MM.1S (cell line): ENCODE measurements at places on chromosomes 11 and 22.

DNA sequence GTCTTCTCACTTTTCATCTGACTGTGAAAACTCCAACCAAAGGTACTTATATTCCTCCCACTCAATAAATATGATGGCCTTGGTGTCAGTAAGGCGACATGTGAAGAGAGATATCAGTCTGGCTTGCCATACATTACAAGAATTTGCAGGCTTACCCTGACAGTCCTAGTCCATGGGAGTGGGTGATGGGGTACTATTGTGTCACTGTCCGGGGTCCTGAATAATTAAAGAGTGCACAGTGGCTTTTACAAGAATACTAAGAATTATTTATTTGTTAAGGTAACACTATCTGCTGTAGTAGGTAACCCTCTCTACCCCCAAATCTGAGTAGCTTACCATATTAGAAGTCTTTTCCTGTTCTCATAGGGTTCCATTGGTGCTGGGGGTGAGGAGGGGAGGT lies 23.1 kb upstream of the IZUMO1R start:
- DNase-seq = no peak

DNA sequence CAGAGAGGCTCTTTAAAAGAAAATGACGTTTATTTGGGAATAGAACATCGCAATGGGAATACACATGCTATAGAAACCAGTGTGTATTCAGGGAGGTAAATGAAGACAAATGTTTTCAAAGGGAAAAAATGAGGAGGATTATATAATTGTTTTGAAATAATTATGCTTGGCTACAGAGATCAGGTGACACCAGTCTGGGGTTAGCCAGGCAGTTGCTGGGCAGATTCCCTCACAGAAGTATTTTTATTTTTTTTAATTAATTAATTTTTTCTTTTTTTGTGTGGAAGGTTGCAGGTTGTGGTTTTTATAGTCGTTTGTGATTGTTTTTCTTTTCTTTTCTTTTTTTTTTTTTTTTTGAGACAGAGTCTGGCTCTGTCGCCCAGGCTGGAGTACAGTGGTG lies 5.6 kb upstream of the STARD10 start:
- no peak for DNase-seq

GRCh38 chr22:16988257-16988656 lies 19.8 kb downstream of the GAB4 start:
- no peak for DNase-seq

DNA sequence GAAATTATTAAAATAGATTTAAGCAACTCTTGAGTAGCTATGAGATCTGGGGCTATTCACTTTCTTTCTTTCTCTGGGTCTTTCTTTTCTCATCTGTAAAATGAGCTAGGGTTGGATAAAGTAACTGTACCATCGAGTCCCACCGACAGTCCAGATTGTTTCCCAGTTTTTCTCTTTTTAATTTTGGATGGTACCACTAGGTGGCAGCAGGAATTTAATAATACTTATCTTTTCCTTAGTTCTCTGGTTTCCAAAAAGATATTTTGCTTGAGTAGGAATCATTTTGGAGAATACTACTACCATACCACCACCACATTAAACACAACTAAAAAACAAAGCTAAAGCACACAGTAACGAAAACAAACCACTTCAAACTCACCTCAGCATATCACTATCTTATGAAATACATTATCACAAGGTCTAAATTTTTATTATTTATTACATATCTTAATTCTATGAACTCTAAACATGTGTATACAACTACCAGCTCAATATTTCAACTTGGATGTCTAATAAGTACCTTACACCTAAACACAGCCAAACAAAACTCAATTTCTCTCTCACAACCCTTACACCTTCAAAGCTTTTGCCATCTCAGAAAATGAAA lies 584.0 kb downstream of the KCNA4 start:
- DNase-seq = peak; percentile 14
